NCI-H2029 (cell line): ENCODE measurements at places on chromosomes 2 and 18.
A peak's percentile ranks its signal among the peaks of the same experiment; 100 is the strongest.

DNA sequence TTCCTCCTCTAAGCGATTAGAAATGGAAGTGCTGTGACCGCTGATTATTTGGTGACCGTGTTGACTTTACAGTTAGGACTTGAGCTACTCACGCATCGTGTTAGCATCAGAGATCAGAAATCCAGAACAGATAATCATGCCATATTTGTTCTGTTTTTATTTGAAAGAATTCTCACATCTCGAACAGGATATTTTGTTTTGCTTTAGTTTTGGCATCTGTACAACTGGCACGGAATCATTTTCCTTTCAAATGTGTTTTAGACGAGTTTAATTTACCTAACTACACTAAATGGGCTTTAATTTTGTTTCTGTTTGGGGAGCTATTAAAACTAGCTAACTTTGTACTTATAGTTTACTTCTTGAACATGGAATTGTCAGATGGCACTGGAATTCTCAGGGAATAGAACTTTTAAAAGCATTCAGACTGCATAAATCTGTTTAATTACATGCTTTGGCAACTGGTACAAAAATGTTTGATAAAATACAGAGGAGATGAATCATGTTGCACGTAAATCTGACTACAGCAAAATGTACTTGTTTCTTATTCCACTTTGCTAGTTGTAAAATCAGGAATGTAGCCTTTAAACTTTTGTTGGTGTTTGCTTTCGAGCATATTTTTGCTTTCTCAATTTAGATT is 1.4 kb downstream of the ITPRID2 start:
- no peak for DNase-seq

- DNase-seq: no peak
Measured at GRCh38 chr2:47172156-47172921, 17.2 kb upstream of the STPG4 start.

- no peak for DNase-seq
Measured at GRCh38 chr2:48397281-48397680, 132.7 kb upstream of the STON1 start.

DNA sequence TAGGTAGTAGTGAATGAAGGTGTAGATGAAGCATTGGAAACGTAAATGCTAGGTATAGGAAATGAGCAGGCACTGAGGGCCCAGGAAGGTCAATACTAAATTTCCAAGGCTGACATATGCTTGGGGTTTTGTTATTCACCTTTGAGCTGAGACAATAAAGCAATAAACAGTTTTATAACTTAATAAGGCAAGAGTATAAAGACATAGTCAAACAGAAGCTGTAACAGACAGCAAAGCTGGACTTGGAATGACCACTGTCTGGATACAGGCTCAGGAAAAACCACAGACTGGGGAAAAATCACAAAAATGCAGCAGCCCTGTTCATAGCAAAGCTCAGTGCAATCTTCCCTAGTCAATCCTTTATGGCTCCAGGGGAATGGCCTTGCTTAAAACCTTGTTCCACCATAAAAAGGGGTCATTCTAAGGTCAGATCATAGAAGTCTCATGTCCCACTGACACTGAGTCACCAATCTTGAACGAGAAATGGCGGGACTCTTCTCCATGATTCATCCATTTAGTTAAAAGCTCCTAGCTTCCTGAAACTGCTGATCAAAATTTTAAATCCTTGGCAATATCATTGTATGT is 493.3 kb downstream of the CMPK2 start:
- DNase-seq: no peak

DNA sequence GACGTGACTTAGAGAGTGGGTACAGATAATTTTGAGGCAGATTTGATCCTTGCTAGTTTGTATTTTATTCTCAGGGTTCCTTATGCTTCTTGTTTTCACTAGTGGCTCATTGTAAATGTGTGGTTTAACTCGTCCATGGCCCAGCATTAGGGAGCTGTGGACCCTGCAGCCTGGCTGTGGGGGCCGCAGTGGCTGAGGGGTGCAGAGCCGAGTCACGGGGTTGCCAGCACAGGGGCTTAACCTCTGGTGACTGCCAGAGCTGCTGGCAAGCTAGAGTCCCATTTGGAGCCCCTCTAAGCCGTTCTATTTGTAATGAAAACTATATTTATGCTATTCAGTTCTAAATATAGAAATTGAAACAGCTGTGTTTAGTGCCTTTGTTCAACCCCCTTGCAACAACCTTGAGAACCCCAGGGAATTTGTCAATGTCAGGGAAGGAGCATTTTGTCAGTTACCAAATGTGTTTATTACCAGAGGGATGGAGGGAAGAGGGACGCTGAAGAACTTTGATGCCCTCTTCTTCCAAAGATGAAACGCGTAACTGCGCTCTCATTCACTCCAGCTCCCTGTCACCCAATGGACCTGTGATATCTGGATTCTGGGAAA is 269.9 kb downstream of the MYT1L start:
- no peak for DNase-seq

GRCh38 chr18:23811176-23811575 is 121.9 kb downstream of the LAMA3 start:
- no peak for DNase-seq

GRCh38 chr2:118442046-118442445 is 353.8 kb downstream of the INSIG2 start:
- DNase-seq: no peak

GRCh38 chr18:38025433-38026038 is 459.9 kb upstream of the CELF4 start:
- DNase-seq: no peak

GRCh38 chr2:100539221-100539620 is 23.6 kb upstream of the PDCL3 start:
- no peak for DNase-seq

DNA sequence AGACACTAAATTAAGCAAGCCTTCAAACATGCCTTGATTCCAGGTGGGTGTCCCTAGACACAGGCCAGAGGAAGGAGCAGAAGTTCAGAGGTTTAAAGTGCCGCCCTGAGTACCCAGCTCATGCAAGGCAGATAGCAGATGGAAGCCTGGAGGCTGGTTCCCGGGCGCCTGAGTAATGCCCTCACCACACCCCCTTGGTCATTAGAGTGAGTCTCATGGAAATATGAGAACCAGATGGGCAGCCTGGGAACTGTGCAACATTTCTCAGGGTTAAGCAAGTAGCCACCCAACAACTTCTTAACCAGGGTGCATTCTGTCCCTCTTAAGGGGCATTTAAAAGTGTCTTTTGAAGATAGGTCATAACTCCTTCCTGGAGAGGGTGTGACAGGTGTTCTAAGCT is 44.1 kb downstream of the TGFA start:
- no peak for DNase-seq

- no peak for DNase-seq
Measured at GRCh38 chr2:160387558-160388262, 105.9 kb downstream of the RBMS1 start.

DNA sequence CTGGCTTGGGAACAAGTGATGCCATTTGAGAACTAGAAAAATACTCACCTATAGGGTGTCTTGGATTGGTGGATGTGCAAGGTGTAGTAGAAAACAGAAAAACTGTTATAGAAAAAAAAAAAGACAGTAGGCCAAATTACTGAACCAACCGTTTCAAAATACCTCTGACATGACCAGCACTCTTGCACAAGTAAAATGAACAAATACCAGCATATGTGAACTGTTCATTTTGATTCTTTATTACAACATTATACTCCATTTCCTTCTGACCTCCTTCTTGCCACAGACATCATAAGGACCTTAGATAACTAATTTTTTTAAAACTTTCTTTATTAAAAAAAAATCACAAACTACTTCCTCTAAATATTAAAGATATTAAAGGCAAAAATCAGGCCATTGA is 125.5 kb downstream of the ATAD2B start:
- no peak for DNase-seq

GRCh38 chr2:6412533-6413091 is 453.1 kb downstream of the CMPK2 start:
- no peak for DNase-seq

- no peak for DNase-seq
Measured at GRCh38 chr18:4510160-4510559, 55.1 kb upstream of the DLGAP1 start.

DNA sequence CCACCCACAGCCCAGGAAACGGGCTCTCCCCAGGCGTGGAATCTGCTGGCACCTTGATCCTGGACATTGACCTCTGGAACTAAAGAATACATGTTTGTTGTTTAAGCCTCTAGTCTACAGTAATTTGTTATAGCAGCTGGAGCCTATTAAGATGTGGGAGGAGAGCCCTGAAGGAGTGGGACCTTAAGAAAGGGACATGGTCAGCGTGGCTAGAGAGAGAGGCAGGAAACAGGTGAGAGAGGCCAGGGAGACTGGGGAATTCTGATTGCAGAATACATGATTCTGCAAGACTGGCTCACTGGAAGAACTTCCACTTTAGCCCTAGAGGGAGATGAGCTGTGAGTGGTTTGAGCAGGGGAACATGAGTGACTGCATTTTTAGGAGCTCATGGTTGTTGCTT is 83.2 kb downstream of the CD8B2 start:
- DNase-seq: no peak

- DNase-seq: no peak
Measured at GRCh38 chr2:20565623-20566236, 85.2 kb downstream of the HS1BP3 start.

GRCh38 chr18:45518311-45519155 is 96.7 kb upstream of the SLC14A2 start:
- peak; percentile 32 for DNase-seq

GRCh38 chr2:180505203-180505602 is 475.2 kb upstream of the UBE2E3 start:
- no peak for DNase-seq

GRCh38 chr2:9200633-9201015 is 6.0 kb upstream of the ASAP2 start:
- no peak for DNase-seq

GRCh38 chr2:227163485-227163997 is 464 bp downstream of the COL4A4 start:
- DNase-seq: no peak

GRCh38 chr2:104744537-104744936 is 109.4 kb upstream of the POU3F3 start:
- DNase-seq: no peak

DNA sequence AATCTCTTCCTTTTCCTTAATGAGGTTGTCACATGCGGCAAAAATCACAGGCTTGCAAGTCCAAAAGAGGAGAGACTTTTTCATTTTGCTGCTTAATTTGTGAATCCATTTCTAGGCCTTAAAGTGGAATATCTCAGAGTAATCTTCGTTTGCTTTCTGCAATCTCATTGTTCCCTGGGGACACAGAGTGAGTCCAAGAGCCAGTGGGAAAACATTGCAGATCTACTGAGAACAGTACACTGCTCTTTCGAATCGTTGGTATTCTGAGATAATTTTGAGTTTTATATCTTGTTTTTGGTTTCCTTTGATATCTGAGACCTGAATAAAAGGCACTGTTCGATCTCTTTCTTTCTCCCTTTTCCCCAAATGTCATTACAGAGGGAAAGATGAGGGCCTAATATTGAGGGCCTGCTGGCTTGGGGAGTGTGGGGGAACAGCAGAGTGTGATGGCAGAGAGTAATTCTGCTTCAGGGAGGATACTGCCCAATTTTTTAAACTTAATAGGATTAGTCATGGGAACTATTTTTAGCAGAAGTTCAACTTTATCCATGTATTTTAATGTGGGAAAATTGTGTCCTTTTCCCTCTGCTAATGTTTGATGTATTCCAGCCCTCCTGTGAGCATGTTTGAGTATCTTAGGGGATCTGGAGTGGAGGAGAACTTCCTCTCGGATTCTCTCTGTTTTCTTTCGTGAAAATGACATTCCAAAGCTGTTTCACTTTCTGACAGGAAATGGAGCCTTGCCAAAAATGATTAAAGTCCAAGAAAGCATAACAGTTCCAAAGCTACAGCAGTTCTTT is 418.2 kb upstream of the ZEB2 start:
- DNase-seq: no peak

DNA sequence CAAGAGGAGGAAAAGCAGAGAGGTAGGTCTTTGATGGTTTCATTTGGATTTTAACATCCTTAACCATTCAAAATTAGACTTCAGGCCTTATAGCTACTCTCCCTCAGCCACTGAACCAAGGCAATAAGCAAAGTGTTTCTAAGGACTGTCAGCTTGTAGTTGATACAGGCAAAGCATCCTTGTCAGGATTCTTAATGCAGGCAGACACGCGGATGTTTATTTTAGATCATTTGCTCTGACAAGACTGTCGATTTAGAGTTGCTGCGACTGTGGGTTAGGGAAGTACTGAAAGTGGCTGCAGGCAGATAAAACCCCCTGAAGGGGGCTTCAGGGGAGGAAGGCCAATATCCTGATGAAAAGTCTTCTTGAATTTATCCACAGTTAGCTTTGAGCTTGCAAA is 46.6 kb downstream of the CDH20 start:
- DNase-seq: no peak

DNA sequence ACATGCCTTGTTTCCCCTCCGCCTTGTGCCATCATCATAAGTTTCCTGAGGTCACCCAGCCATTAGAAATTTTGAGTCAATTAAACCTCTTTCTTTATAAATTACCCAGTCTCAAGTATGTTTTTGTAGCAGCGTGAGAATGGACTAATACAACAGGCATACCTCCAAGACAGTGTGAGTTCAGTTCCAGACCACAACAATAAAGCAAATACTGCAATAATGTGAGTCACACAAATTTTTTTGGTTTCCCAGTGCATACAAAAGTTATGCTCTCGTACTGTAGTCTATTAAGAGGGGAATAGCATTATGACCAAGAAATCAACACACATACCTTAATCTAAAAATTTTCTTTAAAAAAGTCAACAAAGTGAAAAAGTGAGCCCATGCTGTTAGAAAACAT is 217.2 kb downstream of the NR4A2 start:
- DNase-seq: no peak

- DNase-seq: no peak
Measured at GRCh38 chr18:5746844-5747243, 148.5 kb downstream of the TMEM200C start.

GRCh38 chr2:125581557-125581956 is 1074.4 kb upstream of the GYPC start:
- DNase-seq: no peak

GRCh38 chr18:9321017-9321452 is 13.5 kb upstream of the TWSG1 start:
- DNase-seq: no peak

DNA sequence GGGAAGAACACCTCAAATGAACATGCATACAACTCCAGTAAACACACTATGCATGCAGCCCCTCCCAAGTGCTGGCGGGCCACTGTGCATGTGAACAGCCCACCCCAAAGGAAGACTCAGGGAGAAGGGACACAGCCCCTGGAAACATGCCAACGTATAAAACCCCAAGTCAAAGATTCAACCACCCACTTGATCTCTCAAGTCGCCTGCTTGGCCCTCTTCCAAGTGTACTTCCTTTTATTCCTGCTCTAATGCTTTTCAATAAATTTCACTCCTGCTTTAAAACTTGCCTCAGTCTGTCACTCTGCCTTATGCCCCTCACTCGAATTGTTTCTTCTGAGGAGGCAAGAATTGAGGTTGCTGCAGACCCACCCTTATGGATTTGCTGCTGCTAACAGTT is 139.1 kb downstream of the C1D start:
- peak; percentile 5 for DNase-seq
